ENCODE measurements at places on chromosomes 3 and 15. TPM values are rescaled to one million over a fixed set of nuclear protein-coding genes. Genes with fewer than 3 reads are reported as not detected.

- peak; percentile 50 for DNase-seq
Measured at GRCh38 chr3:133570139-133570936, 3.1 kb upstream of the CDV3 start.

- DNase-seq = no peak
Measured at GRCh38 chr3:187013159-187013716, 82.9 kb downstream of the ST6GAL1 start.

DNA sequence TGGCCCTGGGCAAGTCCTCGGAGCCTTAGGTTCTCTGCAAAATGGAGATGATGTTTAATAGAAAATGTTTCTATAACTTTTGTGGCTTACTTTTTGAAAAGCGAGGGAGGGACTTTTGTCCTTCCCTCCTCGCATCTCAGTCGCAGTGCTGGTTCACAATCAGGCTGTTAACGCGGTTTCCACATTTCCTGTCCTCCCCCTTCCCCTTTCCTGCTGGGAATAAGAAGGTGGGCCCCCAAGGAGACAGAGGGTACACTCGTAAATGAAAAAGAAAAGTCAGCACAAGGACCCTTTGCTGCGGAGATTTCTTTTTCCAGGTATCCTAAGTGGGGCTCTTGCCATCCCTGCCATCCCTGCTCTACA lies 29.5 kb downstream of the ARHGAP31 start:
- no peak for DNase-seq

DNA sequence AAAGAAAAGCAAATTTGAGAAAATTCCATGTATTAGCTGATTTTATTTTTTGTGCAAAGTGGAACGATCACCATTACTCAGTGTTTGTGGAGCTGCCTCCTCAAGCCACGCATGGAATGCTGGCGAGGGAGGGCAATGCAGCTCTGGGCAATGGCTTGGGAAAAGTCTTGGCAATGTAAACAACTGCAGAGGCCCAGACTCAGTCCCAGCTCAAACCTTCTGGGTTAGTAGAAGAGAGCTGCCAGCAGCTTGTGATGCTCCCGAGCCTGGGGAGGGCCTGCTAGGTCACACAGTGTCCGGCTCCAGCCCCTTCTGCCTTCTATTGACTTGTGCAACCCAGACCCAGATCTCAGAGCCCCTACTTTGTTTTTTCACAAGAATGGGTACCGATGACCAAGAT lies 4.3 kb downstream of the EPHB1 start:
- peak; percentile 47 for DNase-seq

- DNase-seq = no peak
Measured at GRCh38 chr15:82568986-82569385, 28.7 kb upstream of the RPS17 start.

DNA sequence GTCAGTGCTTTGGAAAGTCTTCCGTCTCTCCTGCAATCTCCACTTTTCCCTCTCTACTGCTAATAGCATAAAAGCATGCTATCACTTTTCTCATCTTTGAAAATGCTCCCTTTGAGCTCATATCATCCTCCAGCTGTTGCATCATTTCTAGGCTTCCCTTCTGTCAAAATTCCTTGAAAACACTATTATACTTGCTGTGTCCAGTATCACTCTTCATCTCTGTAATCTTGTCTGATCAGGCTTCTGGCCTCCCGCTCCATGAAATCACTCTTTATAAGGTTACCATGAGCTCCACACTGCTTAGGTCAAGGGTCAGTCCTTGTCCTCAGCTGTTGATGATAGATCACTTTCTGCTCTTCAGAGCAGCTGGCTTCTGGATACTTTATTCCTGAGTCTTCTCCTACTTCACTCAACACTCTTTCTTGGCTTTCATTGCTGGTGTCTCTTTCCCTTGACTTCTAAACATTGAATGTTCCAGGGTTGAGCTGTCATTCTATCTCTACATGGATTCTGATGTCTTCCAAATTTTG lies 50.9 kb upstream of the SPTSSB start:
- no peak for DNase-seq

DNA sequence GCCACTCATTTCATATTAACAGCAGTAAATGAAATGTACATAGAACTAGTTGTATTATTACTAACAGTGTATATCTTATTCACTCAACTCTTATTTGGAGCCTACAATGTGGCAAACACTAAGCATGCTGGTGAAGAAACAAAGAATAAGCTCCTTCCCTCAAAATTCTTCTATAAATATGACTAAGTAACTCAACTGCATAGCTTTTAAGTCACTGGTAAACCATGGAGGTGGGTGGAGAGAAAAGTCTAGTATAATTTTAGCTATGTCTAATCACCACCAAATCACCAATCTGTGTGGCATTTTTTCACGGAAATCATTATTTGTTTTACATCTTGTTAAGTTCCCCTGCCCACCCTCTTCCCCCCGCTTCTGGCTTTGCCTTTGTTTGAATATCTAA lies 17.5 kb downstream of the COPS2 start:
- DNase-seq = no peak

DNA sequence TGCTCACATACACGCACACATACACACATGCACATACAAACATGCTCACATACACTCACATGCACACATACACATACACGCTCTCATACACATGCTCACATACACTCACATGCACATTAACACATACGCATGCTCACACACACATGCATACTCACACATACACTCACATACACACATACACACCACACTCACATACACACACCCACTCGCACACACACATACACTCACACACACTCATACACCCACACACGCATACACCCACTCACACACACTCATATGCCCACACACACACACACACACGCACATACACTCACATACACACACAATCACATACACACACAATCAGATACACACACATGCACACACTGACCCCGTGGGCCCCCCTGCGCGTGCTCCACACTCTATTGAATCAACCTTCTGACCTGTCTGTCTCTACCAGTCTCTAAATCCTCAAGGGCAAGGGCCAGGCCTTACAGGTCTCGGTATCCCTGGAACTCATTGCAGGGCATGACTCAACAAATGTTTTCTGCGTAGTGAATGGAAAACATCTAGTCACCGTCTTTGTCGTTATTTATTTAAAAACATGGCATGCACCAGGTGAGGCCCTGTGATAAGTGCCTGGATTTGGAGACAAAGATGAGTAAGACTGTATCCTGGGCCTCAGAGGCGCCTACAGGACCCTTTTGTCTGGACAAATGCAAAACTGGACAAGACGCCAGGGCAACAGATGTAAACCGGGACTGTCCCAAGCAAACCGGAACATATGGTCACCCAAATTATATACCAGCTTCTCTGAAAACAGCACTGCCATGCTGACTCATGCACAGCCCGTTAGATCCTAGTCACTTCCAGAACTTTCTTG lies 41.8 kb downstream of the GRK7 start:
- no peak for DNase-seq

DNA sequence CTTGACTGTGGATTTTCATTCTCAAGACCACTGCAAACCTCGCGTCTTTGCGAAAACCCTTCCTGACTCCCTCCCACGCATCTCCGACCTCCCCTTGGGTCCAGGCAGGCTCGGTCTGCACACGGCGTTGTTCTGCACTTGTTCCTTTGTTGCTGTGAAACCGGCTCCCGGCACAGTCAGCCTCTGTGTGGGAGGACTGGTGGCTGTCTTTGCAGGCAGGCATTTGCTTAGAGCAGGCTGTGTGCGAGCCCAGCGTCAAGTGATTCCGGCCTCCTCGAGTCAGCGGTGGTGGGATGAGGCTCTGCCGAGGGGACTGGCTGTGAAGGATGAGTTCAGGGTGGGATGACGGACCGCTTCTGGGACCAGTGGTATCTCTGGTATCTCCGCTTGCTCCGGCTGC lies 102.6 kb upstream of the ROPN1 start:
- no peak for DNase-seq

DNA sequence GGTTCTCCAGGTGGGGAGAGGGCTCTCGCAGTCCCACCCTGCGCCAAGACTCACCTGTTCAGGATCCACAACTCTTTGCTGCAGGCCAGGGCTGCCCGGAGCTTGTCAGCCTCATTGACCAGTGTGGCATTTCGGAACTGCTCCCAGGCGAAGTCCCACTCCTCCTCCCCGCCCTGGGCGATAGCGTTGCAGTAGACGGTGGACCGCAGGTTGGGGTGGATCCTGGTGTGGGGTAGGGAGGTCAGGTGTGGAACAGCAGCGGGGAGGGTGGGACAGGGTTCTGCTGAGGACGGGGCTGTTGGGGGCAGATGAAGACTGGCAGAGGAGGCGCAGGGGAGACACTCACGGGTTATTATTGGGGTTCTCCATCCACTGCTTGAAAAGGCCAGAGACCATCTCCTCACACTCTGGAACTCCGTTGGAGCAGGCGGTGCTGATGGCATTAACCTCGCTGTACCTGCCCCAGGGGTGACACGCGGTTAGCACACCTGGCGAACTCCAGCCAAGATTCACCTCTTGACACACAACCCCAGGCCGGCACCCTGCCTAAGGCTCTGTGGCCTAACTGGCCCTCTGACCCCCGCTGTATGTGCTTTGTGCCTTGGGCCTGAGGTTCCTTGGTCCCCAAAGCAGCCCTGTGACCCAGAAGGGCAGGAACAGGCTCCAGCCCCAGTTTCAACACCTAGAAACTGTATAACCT lies 16.1 kb downstream of the MESP2 start:
- no peak for DNase-seq

DNA sequence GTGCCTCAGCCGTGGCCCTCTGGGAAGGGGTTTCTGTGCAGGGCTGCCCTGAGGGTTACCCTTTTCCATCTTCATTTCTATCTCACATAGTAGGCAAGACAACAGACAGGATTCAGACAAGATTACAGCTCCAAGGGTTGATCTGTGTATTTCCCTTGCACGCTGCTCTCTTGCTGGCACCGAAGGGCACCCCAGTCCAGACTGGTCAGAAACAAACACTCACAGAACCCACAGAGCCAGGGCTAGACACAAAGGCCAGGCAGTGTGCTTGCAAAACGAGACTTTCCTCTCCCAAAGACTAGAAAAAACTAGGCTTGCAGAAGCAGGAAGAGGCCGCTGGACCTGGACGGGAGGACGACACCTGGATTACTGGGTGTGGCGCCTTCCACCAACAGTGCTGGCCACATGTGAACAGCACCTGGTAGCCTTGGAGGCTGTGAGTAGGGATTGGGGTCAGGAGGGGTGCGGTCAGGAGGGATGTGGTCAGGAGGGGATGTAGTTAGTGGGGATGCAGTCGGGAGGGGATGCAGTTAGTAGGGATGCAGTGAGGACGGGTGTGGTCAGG lies 96.8 kb downstream of the BDH1 start:
- no peak for DNase-seq

GRCh38 chr3:106860182-106860581 lies 517.1 kb upstream of the CCDC54 start:
- DNase-seq = no peak

- DNase-seq = no peak
Measured at GRCh38 chr15:62089616-62090015, 22.8 kb downstream of the C2CD4A start.

- DNase-seq = no peak
Measured at GRCh38 chr3:80408030-80408721, 640.4 kb upstream of the ROBO1 start.

DNA sequence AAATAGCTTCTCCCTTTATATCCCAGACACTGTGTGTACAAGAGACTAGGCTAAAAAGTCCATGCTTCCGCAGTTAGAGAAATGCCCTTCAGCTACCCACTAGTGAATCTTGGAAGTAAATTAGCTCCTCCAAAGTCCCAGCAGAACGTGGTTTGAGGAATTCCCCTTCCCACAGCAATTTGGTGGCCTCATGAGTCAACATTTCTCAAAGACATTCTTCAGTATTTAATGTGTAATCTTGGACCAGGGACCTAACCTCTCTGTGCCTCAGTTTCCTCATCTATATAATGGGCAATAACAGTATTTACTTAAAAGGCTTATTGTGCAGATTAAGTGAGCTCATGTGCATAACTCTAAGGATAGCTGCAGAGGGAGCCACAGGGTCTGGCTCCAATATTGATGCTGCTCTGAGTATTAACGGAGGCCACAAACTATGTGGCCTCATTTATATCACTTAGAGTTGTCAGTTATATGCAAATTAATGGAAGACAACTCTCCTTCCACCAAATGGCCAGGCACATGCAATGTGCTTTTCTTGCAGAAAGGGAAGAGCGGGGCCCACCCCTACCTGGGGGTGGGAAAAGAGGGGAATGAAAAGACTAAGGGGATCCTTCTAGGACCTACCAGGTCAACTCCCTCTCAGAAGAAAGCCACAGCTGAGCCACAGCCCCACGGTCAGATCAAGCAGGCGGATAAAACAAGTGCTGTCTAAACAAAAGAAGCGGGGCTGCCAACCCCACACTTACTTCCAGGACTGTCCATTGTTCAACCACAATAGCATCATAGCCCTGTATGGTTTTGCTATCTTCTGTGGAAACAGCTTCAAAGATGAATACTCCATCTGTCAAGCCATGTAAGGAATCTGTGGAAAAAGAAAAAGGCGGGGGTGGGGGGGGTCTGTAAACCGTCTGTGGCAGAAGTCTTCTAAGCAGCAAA lies 92.4 kb downstream of the OXNAD1 start:
- DNase-seq = no peak

DNA sequence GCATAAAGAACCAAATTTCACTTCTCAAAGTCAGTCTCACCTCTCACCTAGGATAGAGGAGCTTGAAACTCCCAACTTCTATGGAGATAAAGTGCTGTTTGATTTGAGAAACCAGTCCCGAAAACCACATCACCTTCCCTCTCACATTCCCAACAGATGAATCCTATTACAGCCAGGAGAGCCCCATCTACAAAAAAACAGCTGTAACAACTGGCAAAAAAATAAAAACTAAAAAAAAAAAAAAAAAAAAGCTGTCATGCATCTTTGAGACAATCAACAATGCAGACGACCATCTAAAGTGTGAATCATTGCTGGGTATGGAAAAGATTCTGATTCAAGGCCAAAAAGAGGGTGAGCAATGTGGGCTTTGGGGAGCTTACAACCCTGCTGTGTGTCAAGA lies 23.8 kb downstream of the HOMER2 start:
- no peak for DNase-seq

- DNase-seq = peak; percentile 84
Measured at GRCh38 chr15:90869601-90870353, 1.4 kb downstream of the FURIN start.

GRCh38 chr15:88605189-88606069 lies 15.7 kb upstream of the AEN start:
- DNase-seq = no peak

- peak; percentile 87 for DNase-seq
Measured at GRCh38 chr3:15205934-15206661, at the start of gene CAPN7. TSS of gene CAPN7 (plus strand) at chr3:15206246. CDS start at chr3:15206496, 250 bp downstream.

- DNase-seq = no peak
Measured at GRCh38 chr15:63887630-63888029, 53.9 kb upstream of the HERC1 start.

GRCh38 chr3:132189601-132190000 lies 127.6 kb upstream of the ACP3 start:
- DNase-seq = no peak

Gene CPNE4
- total RNA-seq = 0.12 TPM

Gene ATP10A
- total RNA-seq = 1.3 TPM

Gene CASR
- total RNA-seq = not detected

Gene CHRNA7
- 4.0 TPM for total RNA-seq

Gene MYO5C
- 0.06 TPM for total RNA-seq

Gene SLC22A14
- not detected for total RNA-seq

Gene ISL2
- total RNA-seq = 4.2 TPM

All from H4 (cell line).